ENCODE measurements at places on chromosomes 2 and 18.

GRCh38 chr2:68569604-68570003 is 73.8 kb upstream of the PROKR1 start:
- no peak for DNase-seq

- DNase-seq = no peak
Observed at GRCh38 chr18:36830158-36830495, 1.2 kb downstream of the KIAA1328 start.

GRCh38 chr2:120283649-120284048 is 31.0 kb downstream of the RALB start:
- DNase-seq = no peak

DNA sequence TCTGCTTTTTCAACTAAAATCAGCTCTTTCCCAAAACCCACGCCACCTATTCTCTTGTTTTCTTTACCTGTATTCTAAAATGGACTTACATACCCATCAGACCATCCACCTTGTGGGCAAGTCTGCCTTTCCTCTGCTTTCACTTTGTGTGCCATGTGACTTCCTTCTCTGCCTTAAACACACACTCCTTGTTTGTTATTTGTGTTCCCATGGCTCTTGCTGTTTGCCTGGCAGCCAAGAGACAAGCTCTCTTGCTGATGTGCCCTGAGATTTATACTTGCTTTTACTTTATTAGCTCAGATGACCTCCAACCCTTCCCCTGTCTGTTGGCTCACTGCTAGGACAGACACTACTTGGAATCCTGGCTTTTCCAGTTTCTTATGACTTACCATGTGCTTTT is 309.7 kb upstream of the LRRTM4 start:
- DNase-seq = no peak

DNA sequence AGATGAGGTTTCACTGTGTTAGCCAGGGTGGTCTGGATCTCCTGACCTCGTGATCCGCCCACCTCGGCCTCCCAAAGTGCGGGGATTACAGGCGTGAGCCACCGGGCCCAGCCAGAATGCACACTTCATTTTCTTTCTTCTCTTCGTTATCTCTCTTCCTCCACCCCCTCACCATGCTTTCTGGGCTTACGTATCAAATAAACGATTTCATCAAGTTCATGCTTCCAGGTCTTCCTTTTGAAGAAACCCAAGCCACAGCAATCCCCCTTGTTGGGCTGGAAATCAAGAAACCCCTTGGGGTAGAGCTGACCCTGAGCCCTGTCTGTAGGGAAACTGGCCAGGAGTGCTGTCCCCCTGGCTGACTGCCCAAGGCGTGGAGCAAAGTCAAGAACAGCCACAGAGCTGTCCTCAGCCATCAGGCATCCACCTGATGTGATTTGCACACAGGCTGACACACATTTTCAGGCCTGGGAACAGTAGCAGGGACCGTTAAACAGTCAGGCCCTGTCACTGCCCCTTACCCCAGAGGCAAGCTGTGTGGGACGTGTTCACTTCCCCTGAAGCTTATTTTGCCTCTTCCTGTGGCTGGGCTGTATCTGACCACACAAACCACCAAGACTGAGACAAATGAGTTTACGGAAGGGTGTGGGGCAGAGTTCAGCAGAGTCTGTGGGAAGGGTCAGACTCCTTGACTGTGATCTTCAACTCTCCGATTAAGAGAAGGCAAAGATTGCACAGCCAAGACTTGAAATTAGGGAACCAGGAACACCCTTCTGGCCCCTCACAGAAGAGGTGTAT is 15.1 kb upstream of the NMUR1 start:
- no peak for DNase-seq

DNA sequence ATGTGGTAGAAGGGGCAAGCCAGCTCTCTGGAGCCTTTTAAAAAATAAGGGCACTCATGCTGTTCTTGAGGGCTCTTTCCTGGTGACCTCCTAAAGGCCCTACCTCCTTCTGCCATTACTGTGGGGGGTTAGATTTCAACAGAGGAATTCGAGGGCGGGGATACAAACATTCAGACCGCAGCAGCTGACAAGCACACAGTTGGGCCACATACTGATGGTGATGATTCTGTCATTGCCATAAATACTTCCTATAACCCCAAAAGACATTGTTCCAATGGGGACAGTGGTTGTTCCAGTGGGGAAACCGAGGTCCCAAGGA is 67.0 kb downstream of the TSHZ1 start:
- no peak for DNase-seq
